ENCODE measurements at places on chromosomes 12 and 14.
A peak's percentile ranks its signal among the peaks of the same experiment; 100 is the strongest.

DNA sequence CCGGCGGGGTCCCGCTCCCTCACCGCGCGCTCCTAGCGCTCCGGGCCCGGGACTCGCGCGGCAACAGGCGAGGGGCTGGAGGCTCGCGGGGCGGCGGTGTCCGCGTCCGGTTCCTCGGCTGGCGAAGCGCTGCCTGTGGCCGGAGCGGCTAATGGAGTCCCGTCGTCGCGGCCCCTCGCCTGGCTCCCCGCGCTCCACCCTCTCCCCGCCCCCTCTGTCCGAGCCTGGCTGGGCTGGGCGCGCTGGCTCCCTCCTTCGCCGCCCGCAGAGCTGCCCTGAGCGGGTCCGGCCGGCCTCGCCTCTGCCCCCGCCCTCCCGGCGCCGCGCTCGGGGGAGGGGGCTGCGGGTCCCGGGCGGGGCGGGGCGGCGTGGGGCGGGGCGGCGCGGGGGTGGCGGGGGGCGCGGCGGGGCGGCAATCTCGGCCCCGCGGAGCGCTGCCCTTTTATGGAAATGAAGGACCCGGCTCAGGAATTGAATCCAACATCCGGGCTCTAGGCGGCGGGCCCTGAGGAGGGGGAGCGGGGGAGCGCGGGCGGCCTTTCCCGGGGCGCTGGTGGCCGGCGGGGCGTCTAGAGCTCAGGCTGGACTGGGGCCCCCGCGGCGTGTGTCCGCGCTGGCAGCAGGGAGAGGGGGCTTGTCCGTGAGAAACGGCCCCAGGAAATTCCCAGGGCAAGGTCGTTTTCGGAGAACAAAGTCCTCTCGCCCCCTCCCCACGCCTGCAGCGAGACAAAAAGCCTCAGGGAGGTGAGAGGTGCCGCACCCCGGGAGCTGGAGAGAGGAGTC, at the start of gene FERMT2:
TSS of gene FERMT2 (minus strand) at position 153 of the 783 bp plus-strand sequence. CDS start 482 bp downstream, outside the sequence.
- peak within 1 kb of the TSS; percentile 66 for H3K4me3 ChIP-seq
- peak; percentile 8 for DNase-seq
- H3K27me3 ChIP-seq, result peaks cover 45% of the 10 kb centered on the region
- peaks cover 17% of the 10 kb centered on the region for H3K4me1 ChIP-seq
- no peaks in the 10 kb centered on the region for H3K36me3 ChIP-seq

DNA sequence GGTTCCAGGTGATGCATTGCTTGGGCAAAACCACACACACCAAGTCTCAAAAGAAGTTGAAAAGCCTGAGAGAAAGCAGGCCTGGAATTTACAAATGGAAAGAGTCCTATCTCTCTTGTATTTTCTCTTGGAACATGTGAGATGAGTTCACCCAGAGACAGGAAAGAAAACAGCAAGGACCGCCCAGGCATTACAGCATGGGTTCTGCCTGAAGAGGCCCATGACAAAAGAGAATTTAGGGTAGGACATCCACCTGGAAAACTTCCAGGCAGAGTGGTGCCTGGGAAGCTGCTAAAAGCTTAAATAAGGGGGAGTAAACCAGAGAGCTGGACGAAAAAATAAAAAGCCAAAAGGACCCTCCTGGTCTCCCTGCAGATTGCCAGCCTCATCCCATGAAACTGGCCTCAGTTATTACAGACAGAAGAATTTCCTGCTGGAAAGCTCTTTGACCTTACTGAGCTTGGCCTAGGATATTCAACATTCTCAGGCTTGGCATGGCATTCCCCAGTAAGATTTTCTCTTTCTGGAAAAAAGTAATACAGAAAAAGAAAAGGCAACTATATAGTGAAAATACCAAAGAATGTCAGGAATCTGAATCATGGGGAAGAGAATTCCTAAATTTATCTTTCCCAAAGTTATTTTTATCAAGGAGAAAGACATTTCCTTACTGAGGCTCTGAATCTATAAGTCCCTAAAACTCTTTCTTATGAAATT, 121.3 kb upstream of the NUDT4 start:
- H3K4me3 ChIP-seq, result no peak overlapping the region
- no peaks in the 10 kb centered on the region for H3K4me1 ChIP-seq
- DNase-seq, result no peak
- H3K36me3 ChIP-seq, result no peaks in the 10 kb centered on the region
- H3K27ac ChIP-seq, result no peak overlapping the region

GRCh38 chr12:94649349-94650142, 811 bp downstream of the TMCC3 start:
- H3K4me3 ChIP-seq, result peak overlapping the region; percentile 19
- H3K36me3 ChIP-seq, result no peaks in the 10 kb centered on the region
- peak; percentile 29 for DNase-seq
- H3K4me1 ChIP-seq, result no peaks in the 10 kb centered on the region

- peak; percentile 21 for DNase-seq
- no peak overlapping the region for H3K4me3 ChIP-seq
- no peaks in the 10 kb centered on the region for H3K4me1 ChIP-seq
- no peak overlapping the region for H3K27ac ChIP-seq
Observed at GRCh38 chr12:7806863-7807487, 17.8 kb downstream of the NANOG start.

DNA sequence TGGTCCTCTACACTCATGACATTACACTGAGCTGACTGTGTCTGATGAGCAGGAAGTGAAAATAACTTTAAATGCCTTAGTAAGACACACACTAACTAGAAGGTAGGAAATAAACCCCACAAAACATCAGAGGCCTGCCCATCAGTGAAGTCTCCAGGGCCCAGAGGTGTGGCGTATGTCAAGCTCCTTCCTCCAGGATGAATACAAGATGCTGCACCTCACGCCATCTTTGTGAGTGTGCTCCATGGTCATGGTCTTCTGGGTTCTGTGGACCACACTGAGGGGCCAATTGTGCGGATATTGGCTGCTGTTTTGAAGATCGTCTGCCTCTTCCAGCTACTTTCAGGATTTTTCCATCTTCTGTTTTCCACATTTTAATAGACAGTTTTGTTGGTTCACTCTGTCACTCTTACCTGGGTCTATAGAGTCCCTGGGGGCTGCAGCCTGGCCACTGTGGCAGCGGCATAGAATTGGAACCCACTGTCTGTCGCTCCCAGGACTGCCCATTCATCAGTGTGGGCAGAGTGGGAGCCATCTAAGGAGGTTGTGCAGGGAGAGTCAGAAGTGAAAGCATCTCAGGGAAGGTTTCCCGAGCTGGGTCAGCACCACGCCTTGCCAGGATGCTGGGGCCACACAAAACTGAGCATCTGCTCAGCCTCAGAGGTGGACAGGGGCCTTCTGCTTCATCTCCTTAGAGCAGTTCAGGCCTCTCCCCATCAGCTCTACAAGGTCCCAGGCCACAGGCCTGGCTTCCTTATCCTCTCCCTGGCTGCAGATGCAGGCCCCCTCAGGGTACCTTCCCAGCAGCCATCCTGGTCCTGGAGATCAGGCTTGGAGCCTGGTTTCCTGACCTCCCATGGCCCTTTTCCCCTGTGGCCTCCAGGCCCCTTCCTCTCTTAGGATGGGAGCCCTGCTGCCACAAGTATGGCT, 57.5 kb upstream of the C14orf180 start:
- H3K4me3 ChIP-seq, result no peak overlapping the region
- no peaks in the 10 kb centered on the region for H3K4me1 ChIP-seq
- no peak for DNase-seq
- no peaks in the 10 kb centered on the region for H3K36me3 ChIP-seq

- no peak overlapping the region for H3K27ac ChIP-seq
- H3K27me3 ChIP-seq, result no peaks in the 10 kb centered on the region
- no peaks in the 10 kb centered on the region for H3K4me1 ChIP-seq
- no peak overlapping the region for H3K4me3 ChIP-seq
Observed at GRCh38 chr12:122133192-122133950, 40.6 kb downstream of the IL31 start.

DNA sequence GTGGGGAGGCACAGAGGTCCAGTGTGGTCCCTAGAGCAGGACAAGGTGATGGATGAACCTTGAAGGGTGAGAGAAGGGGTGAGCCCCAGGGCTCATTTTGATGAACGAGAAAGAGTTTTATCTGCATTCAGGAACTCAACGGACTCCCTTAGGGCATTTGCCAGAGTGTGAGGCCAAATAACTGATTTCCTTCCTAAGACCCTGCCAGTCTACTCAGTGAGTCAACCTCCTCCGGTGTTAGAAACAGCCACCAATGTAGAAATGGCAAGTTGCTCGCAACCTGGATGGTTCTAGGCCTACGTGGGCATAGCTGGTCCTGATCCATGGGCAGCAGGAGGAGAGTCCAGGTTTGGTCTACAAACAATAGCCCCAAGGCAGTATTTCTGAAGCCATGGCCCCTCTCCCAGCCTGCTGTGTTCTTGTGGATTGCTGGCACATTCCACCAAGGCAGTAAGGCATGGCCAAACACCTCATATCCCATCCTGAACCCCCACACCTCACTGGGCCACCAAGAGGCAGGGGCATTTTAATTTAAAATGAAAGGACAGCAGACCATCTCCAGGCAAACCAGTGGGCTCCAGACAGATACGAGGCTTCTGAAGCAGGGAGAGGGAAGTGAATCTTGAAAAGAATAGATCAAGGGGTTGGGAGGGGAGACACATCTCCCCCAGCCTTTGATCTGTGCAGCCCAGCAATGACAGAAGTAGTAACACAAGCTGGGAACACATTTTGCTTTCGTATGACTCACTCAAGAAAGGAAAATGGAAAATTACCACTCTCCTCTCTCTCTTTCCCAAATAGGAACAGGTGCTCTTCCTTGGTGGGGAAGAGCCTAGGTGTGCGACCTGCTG, 25.4 kb upstream of the TESC start:
- no peaks in the 10 kb centered on the region for H3K4me1 ChIP-seq
- no peaks in the 10 kb centered on the region for H3K36me3 ChIP-seq

DNA sequence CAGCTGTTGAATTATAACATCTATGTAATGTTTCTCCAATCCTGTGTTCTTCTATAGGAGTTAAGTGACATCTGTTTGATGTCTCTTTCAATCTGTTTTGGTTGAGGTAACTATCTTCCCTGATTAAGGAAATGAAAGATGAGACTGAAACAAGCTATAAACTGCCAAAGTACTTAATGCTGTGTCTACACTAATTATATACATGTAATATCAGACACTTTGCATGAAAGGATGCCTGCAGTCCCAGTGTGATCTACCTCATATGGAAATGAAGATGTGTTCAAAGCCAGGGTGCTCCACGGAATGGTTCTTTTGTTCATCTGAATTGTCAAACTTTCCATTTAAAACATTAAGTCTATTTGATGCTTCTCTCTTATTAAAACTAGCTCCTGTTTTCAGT, 958.3 kb downstream of the GALC start:
- no peak overlapping the region for H3K27ac ChIP-seq
- DNase-seq, result no peak
- H3K36me3 ChIP-seq, result no peaks in the 10 kb centered on the region
- H3K4me1 ChIP-seq, result no peaks in the 10 kb centered on the region

DNA sequence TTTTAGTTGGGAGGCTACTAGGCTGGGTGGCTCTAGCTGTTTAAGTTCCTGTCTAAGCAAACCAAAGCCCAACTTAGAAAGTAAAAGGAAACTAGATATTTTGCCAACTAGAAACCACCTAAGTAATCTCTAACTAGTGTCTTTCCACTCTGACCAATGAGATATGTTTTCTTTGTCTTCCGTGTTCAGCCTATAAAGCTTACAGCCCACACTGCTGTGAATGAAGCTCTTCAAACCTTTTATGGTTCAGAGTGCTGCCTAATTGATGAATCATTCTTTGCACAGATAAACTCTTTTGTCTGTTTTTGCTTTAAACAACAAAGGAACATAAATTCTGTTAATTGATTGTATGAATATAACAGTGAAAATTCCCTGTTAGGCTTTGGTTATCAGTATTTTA, 66.1 kb downstream of the FUT8 start:
- H3K27me3 ChIP-seq, result no peaks in the 10 kb centered on the region
- no peaks in the 10 kb centered on the region for H3K36me3 ChIP-seq
- H3K4me3 ChIP-seq, result no peak overlapping the region

DNA sequence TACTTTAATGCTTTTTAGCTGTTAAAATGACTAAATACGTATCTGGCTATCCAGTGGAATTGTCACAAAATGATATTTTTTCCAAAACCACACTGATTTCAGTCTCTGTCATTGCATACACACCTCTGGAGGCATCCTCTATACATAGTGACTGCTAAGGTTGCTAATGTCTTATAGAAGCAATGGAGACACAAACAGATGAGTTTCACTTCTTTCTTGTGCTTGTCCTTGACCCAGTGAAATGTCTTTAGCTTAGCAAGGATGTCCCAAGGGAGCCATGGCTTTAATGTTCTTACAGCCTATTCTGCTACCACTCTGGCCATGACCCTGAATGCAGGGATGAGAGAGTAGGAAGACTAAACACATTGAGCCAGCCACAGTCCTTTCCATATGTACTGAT, 90.3 kb downstream of the TPH2 start:
- no peaks in the 10 kb centered on the region for H3K4me1 ChIP-seq
- no peak for DNase-seq
- no peaks in the 10 kb centered on the region for H3K27me3 ChIP-seq
- H3K4me3 ChIP-seq, result no peak overlapping the region

GRCh38 chr14:24300326-24300980, 803 bp downstream of the NOP9 start:
- no peak for DNase-seq
- H3K4me1 ChIP-seq, result peaks cover 47% of the 10 kb centered on the region
- H3K27me3 ChIP-seq, result no peaks in the 10 kb centered on the region
- peak overlapping the region; percentile 79 for H3K27ac ChIP-seq
- peaks cover 52% of the 10 kb centered on the region for H3K36me3 ChIP-seq

Data from CD8-positive, alpha-beta memory T cell (primary cell).